ENCODE measurements at places on chromosomes 7 and 10. TPM values are rescaled to one million over a fixed set of nuclear protein-coding genes. Genes with fewer than 3 reads are reported as not detected.
A peak's percentile ranks its signal among the peaks of the same experiment; 100 is the strongest.

DNA sequence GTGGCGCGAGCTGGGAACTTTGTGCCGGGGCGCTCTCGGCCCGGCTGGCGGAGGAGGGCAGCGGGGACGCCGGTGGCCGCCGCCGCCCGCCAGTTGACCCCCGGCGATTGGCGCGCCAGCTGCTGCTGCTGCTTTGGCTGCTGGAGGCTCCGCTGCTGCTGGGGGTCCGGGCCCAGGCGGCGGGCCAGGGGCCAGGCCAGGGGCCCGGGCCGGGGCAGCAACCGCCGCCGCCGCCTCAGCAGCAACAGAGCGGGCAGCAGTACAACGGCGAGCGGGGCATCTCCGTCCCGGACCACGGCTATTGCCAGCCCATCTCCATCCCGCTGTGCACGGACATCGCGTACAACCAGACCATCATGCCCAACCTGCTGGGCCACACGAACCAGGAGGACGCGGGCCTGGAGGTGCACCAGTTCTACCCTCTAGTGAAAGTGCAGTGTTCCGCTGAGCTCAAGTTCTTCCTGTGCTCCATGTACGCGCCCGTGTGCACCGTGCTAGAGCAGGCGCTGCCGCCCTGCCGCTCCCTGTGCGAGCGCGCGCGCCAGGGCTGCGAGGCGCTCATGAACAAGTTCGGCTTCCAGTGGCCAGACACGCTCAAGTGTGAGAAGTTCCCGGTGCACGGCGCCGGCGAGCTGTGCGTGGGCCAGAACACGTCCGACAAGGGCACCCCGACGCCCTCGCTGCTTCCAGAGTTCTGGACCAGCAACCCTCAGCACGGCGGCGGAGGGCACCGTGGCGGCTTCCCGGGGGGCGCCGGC is 870 bp downstream of the FZD1 start:
- H3K4me1 ChIP-seq: peaks cover 21% of the 10 kb centered on the region
- DNase-seq: peak; percentile 24
- peaks cover 2% of the 10 kb centered on the region for H3K36me3 ChIP-seq
- H3K4me3 ChIP-seq: peak overlapping the region; percentile 90

FKBP6 gene
- not detected for total RNA-seq

DNA sequence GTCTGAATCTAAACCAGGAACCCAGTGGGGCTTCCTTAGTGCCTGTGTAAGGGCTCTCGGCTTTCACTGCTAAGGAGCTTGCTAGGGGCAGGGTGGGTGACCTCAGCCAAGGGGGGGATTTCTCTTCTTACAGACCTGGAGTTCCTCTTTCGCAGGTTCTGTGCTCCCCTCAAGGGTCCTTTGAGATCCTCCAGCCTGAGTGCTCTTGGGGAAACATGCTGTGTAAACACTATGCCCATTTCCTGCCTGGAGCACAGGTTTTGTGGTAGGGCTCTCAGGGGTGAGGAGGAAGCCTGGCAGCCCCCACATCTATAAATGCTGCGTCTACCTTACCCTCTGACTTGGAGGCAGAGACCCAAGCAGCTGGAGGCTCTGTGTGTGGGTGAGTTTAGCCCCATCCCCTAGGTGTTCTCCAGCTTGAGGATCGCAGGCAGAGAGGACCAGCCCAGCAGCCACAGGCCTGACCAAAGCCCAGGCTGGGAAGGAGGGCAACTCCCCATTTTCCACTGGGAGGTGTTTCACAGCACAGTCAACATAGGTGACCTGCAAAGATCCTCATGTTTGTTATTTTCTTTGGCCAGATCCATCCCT is at the start of gene SFTPA1:
Gene SFTPA1 (plus strand): TSS at position 339 of the 591 bp plus-strand sequence. CDS start 887 bp downstream, outside the sequence.
- no peaks in the 10 kb centered on the region for H3K27me3 ChIP-seq
- no peaks in the 10 kb centered on the region for H3K4me1 ChIP-seq
- DNase-seq: no peak
- no peak within 1 kb of the TSS for H3K4me3 ChIP-seq
- no peaks in the 10 kb centered on the region for H3K36me3 ChIP-seq
- no peak within 1 kb of the TSS for H3K27ac ChIP-seq

- peaks cover 19% of the 10 kb centered on the region for H3K4me1 ChIP-seq
- H3K27ac ChIP-seq: peak overlapping the region; percentile 47
- H3K27me3 ChIP-seq: no peaks in the 10 kb centered on the region
- no peak overlapping the region for H3K4me3 ChIP-seq
- H3K36me3 ChIP-seq: no peaks in the 10 kb centered on the region
Measured at GRCh38 chr7:22402250-22402649, 45.3 kb upstream of the RAPGEF5 start.

- H3K27ac ChIP-seq: no peak overlapping the region
- H3K36me3 ChIP-seq: no peaks in the 10 kb centered on the region
- H3K27me3 ChIP-seq: no peaks in the 10 kb centered on the region
- peaks cover 18% of the 10 kb centered on the region for H3K4me1 ChIP-seq
- H3K4me3 ChIP-seq: no peak overlapping the region
Measured at GRCh38 chr10:74949843-74950765, 123.7 kb downstream of the KAT6B start.

DNA sequence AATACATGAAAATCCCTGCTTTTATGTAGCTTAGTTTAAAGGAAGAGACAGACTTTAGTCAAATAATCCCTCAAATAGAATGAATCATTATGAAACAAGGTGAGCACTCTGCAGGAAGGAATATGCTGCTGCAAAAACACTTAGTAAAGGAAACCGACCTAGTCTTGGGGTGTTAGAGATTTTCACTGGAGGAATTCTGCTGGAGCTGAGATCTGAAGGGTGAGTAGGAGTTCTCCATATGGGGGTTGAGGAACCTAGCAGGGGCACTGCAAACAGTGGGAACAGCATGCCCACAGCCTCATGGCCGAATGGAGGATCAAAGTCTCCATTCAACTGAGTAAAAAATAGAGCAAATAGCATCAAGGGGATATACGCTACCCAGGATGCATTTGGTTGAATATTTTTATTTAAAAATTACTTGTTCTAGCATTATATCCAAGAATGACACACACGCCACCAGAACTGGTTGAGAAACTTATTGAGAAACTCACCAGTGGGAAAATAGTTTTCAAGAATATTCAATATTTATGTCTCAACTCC is 3.5 kb downstream of the ITIH2 start:
- no peaks in the 10 kb centered on the region for H3K36me3 ChIP-seq
- peaks cover 28% of the 10 kb centered on the region for H3K27me3 ChIP-seq
- no peak overlapping the region for H3K4me3 ChIP-seq
- H3K4me1 ChIP-seq: no peaks in the 10 kb centered on the region
- no peak overlapping the region for H3K27ac ChIP-seq
